Stimulated activated CD8-positive, alpha-beta memory T cell treated with anti-CD3 and anti-CD28 coated beads, Interleukin-2, amount 100 ng/mL, for 1 hour (primary cell): ENCODE measurements at places on chromosomes 5 and 9.

DNA sequence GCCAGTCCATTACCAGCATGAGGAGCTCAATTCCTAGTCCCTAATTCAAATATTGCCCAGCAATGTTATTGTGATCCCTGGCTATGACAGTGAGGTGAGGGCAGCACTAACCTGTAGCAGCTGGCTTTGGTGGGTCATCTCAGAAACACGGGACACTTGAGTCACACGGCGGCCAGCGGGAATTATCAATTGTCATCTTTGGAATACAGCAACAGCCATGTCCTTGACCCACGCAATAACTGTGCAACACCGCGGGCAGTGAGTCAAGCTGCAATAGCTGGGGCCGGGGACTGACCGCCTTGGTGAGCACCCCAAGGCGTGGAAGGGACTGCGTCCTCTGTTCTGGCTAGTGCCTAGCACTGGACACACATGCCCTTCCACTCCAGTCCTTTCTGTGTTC, 62.5 kb upstream of the ALDH1B1 start:
- no peak for DNase-seq

DNA sequence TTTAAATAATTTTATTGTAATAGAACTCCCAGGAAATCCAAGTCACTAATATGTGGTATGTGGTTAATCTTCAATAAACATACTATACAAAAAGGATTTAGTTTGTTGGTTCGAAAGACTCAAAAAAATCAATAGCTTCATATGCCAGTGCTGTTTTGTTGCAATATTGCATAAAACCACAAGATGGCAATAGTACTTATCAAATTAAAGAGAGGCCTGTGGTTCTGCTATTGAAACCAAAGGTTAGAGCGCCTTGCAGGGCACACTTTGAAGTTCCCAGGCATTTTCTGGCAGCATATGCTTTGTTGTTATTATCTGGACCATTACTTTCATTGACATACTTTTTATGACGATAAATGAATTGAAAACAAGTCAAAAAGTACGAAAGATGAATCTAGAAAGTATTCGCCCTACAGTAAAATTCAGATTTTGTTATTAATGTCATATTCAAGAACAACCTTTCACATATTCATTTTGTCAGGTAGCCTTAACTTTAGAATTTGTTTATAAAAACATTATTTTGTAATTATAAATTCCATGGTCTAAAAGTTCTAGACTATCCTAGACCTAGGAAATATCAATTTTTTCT, 316.3 kb downstream of the MCTP1 start:
- DNase-seq = no peak

DNA sequence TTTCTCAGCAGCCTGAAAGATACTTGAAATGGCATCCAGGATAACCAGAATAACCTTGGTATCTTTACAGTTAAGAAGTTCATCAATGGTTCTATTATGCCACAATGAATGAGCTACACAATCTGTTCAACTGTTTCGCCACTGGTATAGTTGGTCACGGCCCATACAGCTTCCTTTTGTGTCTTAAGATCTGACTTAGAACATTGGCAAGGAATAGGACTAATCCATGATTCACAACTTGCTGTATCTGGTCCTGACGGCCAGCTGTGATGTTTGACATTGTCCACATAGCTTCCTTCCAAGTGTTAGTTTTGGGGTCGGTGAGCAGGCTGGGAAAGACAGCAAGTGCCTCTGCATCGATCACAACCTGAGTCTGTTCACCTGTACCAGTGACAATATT, 113.3 kb upstream of the RAD23B start:
- no peak for DNase-seq

- DNase-seq = no peak
Measured at GRCh38 chr5:146208916-146209522, 5.6 kb downstream of the RBM27 start.

GRCh38 chr5:119037496-119038215, 33.2 kb upstream of the DMXL1 start:
- no peak for DNase-seq

DNA sequence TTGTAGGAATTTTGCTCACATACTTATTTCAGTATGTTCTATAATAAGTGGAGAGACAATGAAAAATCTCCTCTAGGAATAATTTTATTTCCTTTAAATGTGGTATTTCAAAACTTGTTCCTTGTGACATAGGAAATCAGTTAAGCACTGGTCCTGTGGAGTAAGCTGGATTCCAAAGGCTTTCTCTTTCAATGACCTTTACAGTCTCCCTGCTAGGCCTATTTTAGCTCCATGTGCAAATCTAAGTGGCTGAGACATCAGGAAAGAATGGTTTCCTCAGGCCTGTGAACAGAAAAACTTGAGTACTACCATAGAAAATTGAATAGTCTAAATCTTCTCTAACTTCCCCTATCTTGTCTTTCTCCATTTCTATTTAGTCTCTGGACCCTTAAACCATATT, 514.2 kb upstream of the TLE4 start:
- no peak for DNase-seq

GRCh38 chr9:116009420-116009819, 144.2 kb upstream of the PAPPA start:
- no peak for DNase-seq

GRCh38 chr5:179217356-179217755, 127.9 kb downstream of the ADAMTS2 start:
- DNase-seq = no peak
